Dermis microvascular lymphatic vessel endothelial cell (primary cell): ENCODE measurements at places on chromosomes 6 and 20. TPM values are rescaled to one million over a fixed set of nuclear protein-coding genes. Genes with fewer than 3 reads are reported as not detected.

The OPRL1 gene
- total RNA-seq: 2.3 and 2.7 TPM in 2 replicates

The RIMS4 gene
- total RNA-seq: not detected in 2 replicates

The TPX2 gene
- total RNA-seq: 12.9 and 28.5 TPM in 2 replicates

The KHDC1L gene
- total RNA-seq: not detected in 2 replicates

The TSPO2 gene
- not detected in 2 replicates for total RNA-seq

The EYS gene
- 0.13 TPM in 1 of 2 replicates, not detected in the other for total RNA-seq

DNA sequence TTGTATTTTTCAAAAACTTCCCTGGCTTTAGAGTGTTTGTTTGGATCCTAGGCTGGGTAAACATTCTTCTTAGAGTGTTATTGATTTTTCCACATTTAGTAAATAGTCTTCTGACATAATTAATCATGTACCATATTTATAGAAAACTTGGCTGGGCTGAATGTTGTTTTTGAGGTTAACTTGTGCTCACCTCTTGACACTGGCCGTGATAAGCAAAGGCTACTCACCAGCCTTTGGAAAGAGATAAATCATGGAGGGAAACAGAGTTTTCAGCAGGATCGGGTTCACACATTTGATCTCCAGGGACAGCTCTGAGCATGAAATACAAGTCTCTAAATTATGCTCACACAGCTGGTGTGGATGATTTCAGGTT lies 6.2 kb upstream of the CD93 start:
- DNase-seq: no peak

DNA sequence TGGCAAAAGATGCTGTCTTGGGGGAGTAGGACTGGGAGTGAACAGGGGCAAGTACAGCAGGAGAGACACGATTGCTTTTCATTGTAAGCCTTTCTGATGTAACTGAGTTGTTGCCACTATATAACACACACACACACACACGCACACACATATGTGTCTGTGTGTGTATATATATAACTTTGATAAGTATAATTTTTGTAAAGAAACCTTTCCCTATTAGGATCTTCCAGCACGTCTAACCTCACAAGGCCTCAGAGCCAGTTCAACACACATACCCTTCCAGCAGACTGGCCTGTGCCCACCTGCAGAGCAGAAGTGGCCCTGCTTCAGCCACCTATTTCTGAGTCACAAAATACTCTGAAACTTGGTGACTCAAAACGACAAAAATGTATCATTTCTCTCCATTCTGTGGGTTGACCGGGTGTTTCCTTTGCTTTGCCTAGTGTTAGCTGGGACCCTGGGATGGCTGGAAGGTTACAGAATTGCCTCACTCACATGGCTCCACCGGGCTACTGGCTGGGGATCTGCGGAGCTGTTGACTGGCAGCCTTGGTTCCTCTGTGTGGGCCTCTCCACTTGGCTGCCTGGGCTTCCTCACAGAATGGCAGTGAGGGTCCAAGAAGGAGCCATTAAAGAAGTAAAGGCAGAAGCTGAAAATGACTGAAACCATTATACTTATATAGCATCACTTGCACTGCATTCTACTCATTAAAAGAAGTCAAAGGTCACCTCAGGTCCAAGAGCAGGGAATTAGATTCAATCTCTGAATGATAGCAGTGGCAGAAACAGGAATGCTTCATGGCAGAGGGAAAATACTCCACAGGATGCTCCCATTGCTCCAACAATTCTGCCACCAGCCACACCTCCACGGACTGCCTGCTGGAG lies 126.4 kb downstream of the BANF2 start:
- DNase-seq: no peak

GRCh38 chr6:42251911-42252637 lies 34.4 kb upstream of the MRPS10 start:
- peak; percentile 74 for DNase-seq

DNA sequence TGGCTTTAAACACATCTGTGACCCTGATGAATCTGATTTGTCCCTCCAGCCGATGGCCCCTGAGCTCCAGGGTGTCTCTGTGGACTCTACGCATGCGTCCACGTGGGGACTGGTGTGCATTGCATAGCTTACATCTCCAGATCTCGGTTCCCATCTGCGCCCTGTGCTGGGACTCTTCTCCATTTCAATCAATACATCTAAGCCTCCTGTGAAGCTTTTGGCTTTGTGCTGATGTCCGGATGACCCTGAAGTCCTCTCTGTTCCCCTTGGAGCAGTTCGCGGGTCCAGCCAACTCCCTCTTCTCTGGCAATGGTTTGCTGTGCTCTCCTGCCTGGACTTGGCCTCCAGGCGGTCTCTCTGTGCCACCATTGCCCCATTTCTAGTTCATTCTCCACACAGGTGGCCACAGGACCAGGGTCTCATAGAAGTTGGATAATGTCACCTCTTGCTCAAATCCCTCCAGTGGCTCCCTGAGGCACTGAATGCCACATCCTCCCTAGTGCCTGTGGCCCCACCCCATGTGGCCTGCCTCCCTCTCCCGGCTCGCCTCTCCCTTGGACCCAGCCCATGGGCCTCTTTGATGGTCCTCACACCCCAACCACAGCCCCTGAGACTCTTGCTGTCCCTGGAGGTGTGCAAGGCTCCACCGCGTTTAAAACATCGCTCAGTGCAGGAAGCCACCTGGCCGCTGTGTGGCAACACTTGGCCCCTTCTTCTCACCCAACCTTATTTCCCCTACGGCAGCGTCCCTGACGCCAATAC lies 155.4 kb downstream of the SYCP2 start:
- no peak for DNase-seq

DNA sequence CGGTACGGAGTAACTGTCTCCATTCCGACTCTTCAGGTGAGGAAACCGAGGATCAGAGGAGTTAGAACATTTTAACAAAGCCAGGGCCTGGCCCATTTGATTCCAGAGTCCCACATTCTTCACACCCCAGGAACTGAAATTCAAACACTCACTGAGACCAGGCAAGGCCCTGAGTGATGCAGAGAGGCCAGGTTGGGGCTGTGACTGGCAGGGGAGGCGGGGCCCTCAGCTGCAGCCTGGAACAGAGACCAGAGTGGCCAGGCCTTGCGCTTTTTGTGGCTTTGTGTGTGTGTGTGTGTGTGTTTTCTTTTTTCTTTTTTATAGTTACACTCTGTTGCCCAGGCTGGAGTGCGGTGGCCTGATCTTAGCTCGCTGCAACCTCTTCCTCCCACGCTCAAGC lies 57.2 kb downstream of the BCAS4 start:
- no peak for DNase-seq

DNA sequence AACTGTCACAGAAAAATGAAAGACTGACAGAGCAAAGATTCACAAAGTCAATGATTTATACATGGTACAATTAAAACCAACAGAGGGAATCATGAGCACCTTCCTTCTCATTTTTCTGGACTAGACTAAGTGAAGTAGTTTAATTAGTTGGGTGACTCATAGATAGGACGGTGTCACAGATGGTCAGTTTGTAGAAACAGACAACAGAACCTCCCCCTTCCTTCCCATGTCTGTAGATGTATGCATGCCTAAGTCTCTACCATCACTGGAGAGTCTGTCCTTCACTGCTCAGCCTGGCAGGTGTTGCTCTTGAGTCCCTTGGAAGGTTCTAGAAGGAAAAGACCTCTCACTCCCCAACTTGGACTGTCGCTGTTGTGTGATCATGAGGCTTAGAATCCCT lies 75.4 kb upstream of the EEF1E1 start:
- DNase-seq: no peak

GRCh38 chr6:10383331-10384090 lies 31.4 kb downstream of the TFAP2A start:
- DNase-seq: no peak

DNA sequence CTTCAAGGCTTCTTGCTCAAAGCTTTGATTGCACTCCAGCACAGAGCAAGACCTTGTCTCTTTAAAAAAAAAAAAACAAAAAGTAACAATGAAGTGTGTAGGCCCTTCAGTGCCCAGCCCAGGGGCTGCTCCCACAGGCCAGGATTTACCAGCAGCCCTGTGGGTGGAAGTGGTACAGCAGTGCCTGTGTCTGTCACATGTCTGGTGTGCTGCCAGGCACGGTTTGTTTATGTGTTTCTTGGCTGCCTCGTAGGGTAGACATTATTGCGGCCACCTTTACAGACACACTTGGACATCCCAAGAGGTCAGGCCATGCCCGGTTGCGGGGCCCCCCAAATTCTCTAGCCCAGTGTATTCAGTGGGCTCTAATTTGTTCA lies 12.7 kb downstream of the DYNLRB1 start:
- DNase-seq: peak; percentile 72

DNA sequence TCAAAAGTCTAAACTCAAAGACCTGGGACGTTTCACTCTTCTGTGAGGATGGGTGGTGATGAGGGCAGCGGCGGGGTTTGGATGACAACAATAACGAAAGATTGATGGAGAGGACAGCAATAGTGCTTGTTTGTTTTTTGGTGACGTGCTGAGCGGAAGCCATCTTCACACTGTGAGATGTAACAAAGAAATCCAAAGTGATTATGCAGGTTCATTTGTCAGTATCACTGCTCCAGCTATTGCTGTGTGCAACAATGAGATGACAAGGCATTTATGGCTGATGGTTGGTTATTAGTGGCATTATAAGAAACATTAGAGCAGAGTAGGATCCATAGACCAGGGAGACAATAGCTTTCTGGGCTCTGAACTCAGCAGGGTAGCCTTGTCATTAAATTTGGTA lies 306.7 kb downstream of the RNF144B start:
- no peak for DNase-seq

DNA sequence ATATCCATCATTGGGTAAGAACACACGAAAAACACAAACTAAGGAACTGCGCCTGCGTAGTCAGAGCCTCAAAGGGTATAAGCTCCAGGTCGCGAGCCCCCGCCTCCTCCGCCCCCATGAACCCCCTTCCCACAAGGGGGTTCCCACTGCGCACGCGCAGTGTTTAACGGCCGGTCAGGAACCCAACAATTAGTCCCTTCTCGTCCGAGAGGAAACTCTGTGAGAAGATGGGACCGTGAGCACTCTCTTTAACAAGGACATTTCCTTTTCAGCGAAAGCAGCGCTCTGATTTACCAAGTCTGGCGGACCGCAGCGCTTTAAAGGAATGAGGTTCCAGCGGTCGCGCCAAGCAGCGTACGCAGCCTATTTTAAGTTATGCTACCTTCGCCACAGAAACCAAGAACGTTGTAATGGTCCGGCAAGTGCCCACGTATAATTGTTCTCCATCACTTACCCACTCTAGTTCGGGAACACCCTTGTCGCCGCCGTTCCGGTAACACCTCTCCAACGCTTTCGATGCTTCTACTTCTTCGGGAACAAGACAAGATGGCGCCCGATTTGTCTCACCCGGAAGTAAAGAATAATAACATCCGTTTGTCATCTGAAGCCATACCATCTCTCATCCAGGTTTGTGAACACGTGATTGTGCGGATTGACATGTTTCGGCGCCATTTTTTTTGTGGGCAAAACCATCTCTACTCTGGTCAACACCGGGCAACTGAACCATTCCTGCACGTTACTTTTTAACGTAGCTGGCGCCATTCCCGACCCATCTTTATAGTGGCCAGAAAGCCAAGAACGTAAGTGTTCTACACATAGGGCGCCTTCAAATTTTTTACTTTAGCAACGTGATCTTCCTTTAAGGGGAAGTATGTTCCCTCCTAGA lies at the start of gene PNISR:
PNISR (minus strand) TSS at position 548 of the 886 bp plus-strand sequence. CDS start 10,649 bp downstream, outside the sequence.
- peak; percentile 99 for DNase-seq

DNA sequence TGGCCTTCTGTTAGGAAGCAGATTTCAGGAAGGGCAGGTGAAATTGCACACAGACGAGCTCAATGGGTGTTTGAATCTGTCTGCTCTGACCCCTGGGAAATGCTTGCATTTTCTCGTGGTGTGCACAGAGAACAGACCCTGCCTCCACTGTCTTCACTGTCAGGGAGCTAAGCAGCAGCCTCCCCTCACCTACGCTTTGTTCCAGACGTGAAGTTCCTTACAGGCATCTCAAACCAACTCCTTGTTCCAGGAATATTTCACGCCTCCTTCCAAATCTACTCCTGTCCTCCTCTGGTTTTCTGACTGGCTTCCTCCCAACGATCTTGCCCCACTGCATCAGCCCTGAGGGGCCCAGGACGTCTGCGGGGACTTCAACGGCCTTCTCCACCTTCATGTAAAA lies 13.7 kb downstream of the DACT2 start:
- no peak for DNase-seq

- DNase-seq: no peak
These were observed at the start of gene KHDC1L for GRCh38 chr6:73225396-73225795. TSS of gene KHDC1L (minus strand) at chr6:73225496. CDS start at chr6:73225408, 88 bp downstream.

GRCh38 chr6:147063469-147064031 lies 140.7 kb upstream of the STXBP5 start:
- no peak for DNase-seq

DNA sequence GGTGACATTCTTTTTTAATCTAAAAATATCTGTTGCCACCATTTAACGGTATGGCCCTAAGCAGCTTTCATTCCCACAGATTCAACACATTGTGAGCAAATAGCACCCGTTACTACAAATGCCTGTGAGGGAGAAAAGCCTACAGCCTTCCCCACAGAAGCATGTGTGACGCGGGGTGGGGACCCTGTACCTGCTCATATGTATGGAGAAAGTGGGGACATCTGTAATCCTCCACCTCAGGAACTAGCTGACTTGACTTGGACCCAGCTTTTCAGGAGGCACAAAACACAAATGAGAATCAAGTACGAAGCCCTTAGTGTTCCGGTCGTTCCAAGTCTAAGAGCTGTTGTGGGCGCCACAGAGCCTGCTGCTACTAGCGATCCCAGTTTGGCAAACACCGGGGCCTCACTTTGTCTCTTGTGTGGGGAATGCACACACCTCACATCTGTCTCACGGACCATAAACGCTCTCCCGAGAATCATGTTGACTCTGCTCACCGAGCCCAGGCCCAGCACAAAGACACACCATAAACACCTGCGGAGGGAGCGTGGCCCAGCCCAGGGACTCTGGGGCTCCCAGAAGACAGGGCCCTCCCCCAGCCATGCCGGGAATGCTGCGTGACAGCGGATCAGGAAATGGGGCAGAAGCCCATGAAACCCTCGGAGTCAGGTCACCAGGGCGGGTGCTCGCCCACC lies 21.6 kb downstream of the DLL1 start:
- DNase-seq: no peak

GRCh38 chr6:53583451-53583850 lies 38.5 kb upstream of the GCLC start:
- no peak for DNase-seq

- DNase-seq: no peak
These were observed 2.7 kb downstream of the KCNB1 start for GRCh38 chr20:49479785-49480184.

GRCh38 chr6:34240329-34241248 lies 3.9 kb downstream of the HMGA1 start:
- no peak for DNase-seq

DNA sequence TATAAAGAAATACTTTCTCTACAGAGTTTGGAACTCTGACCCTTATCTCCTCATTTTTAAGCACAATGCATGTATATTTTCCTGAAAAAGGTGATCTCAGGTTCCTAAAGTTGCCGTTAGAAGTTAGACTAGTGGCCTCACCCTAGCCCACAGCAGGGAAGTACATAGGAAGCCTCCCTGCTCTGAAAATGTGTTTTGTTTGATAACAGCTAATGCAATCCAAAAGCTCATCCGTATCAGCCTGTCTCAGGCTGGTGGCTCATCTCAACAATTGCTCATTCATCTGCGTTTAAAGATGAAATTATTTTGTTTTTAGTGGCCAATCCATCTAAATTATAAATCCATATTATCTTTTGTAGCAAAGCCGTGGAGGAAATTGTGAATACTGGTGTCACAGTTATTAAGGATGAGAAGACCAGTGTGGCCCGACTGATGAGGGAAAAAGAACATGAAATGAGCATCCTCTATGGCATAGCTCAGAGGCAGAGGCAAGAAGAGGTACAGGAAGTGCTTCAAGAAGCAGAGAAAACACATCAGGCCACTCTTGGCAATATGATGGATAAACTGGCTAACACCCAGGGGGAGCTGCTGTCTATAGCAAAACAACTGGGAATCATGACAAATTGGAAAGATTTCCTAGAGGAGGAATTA lies 20.1 kb downstream of the C6orf163 start:
- no peak for DNase-seq

GRCh38 chr6:109370336-109370735 lies 11.9 kb downstream of the CD164 start:
- DNase-seq: no peak
